ENCODE measurements at places on chromosomes 3 and 15. TPM values are rescaled to one million over a fixed set of nuclear protein-coding genes. Genes with fewer than 3 reads are reported as not detected.

DNA sequence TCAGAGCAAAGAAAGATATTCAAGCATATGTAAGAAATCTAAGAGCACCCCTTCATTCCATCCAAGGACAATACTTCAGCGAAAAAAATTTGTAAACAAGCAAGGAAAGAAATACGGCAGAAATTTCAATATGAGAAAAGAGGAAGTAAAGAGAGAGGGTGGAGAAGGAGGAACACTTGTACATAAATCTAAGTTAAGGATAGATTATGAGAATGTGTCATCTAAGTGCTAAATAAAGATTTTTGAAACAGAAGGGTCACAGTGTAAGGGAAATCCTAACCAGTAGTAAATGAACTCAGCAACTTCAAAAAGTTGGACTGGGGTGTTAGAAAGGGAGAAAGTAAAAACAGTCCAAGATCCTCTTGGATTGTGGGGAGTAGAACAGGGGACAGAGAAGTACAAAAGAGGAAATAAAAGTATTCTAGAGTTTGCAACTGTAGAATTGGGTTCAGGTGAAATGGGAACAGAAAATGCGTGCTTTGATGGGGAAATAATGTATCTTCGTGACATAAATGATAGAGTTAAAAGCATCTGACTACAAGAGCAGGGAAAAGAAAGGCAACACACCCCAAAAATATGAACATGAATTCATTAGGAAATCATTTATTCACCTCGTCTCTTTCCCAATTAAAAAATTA, 68.5 kb upstream of the ATP13A5 start:
- DNase-seq, result no peak

The IQCH gene
- polyA plus RNA-seq, result 8.6 TPM

DNA sequence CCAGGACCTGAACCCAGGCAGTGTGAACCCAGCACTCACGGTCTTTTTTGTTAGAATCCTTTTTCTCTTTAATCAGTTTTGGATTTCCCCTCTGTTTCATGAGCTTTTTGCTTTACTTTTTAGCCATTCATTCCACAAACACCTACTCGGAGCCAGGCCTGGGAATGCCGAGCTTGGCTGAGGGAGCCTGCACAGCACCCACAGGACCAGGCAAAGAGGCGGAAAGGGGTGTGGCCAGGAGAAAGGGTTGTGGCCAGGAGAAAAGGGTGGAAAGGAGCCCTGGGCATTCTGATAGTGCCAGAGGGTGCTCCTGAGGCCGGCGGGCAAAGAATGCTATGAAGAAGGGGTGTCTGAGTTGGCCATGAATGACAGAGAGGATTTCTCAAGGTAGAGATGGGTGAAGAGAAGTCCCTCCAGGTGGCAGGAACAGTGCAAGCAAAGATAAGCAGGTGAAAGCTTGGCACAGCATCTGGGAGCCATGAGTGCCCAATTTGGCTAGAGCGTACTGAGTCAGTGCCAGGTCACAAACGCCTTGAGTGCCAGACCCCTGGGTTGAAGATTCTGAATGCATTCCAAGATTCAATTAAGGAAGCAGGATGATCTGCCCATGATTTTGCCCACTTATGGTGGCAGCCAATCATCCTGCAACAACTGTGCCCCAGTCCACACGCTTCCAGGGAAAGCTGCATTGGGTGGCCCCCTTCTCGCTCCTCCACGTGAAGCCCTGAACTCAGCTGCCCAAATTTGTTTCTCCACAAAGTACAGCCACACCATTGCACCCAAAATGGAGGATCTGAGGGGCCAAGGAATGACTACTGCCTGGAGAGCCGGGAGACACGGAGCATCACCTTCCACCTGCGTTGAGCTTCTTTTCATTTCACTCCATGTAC, 157.2 kb downstream of the XXYLT1 start:
- no peak for DNase-seq

DNA sequence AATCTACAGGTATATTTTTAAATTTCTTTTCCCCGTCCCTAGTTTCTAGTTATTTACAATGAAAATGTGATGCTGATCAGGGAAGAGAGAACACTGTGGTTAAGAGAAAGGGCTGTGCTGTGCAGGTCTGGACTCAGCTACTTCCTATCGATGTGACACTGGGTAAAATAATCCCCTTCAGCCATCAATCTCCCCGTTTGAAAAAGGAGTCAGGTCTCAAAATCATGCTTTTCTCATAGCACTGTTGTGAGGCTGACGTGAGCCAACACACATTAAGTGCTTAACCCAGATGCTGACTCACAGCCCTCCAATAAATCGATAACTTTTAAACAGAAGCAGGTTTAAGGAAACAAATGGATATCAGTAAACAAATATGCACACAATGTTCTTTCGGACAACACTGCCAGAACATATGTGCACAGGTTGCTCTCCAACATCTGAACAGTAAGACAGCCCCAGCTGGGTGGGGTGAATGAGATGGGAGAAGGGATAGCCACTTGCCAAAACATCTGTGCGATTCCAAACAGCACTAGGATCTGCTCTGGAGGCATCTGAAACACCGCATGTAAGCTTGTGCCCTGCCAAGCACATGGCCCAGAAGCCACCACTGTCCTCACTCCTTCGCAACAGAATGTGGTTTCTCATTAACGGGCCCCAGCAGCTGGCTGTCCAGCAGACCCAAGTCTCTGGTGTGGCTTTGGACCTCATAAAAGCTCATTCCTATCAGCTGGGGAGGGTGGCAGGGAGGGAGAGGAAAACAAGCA, 143.2 kb upstream of the PRICKLE2 start:
- DNase-seq, result no peak

DNA sequence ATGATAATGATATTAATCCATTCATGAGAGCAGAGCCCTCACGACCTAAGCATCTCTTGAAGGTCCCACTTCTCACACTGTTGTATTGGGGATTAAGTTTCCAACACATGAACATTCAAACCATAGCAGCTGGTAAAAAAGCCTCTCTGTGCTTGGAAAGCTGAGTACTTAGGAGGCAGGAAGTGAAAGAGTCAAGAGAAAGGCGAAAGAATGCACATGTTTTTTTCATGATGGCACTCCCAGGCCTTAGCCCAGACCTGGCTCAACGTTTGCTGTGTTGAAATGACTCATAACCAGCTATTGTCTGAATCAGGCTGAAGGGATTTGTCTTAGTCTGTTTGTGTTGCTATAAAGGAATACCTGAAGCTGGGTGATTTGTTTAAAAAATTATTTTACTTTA, 84.4 kb upstream of the RGMA start:
- DNase-seq, result no peak

DNA sequence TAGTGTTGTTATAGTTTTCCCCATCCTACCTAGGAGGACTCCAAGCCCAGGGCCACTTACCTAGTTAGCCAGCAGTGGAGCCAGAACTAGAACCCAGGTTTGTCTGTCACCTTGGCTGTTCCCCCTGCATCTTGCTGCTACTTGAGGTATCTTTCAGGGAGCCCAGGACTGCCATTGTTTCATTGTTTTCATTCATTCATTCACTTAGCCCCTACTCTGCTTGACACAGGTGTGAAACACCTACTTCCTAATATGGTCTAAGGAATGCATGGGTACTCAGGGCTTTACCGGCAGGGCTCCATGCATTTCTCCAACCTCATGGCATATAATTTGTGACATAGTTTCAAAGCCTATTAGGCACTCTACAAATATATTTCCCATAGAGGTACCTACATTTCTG, 266.6 kb upstream of the TPM1 start:
- no peak for DNase-seq

The CACNA2D2 gene
- 13.3 TPM for polyA plus RNA-seq

The APEH gene
- 159 TPM for polyA plus RNA-seq

The IL17RB gene
- polyA plus RNA-seq, result 12.0 TPM

DNA sequence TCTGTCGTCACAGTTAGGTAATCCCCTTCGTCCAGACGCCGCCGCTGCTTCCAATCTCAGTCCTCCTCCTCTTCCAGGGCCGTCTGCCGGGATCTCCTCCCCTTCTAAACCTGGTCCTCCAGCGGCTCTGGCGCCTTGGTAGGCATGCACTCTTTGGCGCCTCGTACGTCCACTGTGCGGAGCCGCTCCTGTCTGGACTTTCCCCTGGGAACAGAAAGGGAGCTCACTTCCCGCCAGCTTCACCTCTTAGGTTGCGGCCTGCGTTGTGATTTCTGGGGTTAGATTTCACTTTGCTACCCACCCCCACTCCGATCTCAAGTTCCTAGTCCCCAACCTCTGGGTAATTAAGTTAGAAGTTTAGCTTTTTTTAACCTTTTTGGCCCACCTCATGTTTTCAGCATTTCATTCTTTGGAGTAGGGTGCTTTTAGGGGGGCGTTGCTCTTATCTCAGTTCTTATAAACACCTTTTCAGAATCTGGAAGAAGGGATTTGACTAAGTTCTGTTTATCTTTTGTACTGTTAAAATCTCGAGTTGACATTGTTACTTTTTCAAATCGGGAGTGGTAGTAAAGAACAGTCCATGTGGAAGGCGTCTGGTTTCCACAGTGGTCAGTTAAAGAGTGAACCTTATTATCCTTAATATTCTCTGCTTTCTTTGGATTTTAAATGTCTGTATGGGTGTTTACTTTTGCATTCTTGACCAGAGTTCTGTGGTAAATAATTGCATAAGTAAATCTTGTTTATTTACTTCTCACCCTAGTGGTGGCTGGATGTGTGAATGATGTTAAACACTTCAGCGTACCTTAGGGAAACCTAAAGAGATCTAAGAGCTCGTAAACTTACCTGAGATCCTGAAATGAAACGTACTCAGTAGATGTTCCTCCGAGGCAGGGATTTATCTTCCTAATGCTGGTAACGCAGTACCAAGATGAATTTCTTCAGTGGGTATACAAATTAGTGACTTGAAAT, 611 bp downstream of the CTDSPL2 start:
- DNase-seq, result no peak

GRCh38 chr3:29481969-29482767, 201.3 kb downstream of the RBMS3 start:
- DNase-seq, result no peak

GRCh38 chr3:40574661-40575060, 49.9 kb downstream of the ZNF621 start:
- DNase-seq, result no peak

DNA sequence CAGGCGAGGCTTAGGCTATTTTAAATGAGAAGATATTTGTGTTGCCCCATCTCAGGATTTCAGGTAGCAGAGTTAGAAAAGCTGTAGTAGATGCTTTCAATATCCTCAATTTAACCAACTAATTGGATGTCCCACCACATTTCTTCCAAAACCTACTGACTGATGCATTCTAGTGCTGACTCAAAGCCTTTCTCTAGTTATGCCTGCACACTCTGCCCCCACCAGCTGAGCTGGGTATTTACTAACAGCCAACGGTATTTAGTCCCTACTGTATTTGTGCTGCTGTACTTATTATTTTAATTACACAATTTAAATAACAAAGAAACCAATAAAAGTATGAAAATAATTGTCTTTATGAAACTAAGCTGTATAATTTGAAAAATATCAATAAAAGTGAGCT, 139.5 kb downstream of the OSBPL10 start:
- DNase-seq, result no peak

The GOLGA8T gene
- polyA plus RNA-seq, result not detected

- no peak for DNase-seq
Observed at GRCh38 chr15:57196865-57197264, 179.4 kb upstream of the CGNL1 start.

The STRIT1 gene
- polyA plus RNA-seq, result 0.93 TPM

DNA sequence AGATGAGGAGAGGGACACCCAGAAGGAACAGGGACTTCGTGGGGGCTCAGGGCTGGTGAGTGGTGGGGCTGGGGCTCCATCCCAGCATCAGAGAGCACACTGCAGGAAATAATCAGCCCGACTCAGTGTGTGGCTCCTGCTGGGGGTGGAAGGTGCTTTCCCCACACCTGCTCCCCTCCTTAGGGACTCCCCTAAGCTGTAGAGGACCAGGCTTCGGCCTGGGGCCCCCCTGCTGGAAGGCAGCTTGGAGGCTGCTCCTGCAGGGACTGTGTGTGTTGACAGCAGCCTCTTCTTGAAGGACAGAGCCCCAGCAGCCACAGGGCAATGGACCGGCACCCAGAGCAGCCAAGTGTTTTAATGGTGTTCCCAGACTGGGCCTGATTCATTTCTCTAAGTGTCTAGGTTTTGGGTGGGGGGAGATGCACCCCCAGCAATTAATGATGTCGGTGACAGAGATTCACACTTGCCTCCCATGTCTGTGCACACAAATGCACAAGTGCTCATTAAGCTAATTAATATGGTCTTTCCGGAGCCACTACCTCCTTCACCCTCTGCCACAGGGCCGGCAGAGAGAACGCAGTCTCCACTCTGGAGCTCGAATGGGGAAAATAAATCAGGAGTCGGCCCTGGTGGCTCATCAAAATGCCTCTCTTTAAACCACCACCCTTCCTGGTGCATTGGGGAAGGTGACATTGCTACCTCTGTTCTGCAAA, 16.9 kb upstream of the FGD5 start:
- DNase-seq, result no peak

DNA sequence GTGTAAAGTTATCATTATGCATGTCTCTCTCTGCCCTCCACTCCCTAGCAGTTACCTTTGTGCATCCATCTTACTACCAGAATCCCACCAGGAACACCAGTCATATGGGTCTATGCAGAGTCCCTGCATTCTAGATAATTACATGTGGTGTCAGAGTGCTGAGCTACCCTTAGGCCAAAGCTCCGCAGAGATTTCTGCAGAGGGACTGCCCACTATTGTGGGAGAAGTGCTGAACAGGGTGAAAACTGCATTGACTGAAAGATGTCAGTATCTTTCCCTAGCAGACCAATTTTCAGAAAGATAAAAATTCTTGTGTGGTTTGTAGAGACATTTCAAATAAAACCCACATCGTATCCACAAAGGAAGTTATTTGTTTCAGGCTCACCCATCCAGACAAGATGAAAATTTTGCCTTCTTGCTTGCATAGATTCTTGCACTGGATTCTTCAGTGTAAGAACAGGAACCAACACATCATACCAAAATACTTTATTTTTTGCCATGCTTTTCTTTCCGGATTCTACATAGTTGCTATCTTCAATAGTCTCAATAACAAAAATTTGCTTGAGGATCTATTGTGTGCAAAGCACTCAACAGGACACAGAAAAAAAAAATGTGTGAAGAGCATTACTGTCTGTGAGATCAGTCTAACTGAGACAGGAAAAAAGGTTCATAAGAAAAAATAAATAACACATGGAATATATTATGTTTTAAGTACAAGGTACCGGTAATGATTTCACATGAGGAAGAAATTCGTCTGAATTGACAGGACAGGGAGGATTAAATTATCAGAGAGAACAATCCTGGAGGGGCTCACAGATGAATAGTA, 32.0 kb upstream of the CCDC80 start:
- no peak for DNase-seq

- no peak for DNase-seq
Observed at GRCh38 chr15:90686435-90687218, 30.5 kb upstream of the BLM start.

The ITIH1 gene
- 7.6 TPM for polyA plus RNA-seq

DNA sequence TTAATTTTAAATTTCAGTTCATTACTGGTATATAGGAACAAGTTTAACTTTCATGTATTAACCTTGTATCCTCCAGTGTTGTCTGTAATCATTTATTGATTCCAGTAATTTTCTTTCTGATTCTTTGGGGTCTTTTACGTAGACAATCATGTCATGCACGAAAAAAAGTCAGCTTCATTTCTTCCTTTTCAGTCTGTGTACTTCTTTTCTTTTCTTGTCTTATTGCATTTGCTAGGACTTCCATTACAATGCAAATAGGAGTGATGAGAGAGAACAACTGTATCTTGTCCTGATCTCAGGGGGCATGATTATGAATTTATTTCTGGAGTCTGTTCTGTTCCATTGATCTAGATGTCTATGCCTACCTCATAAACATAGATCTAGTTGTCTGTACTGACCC, 56.5 kb downstream of the STT3B start:
- no peak for DNase-seq

GRCh38 chr3:120753810-120754209, 11.3 kb downstream of the GTF2E1 start:
- DNase-seq, result no peak

The SUCNR1 gene
- 4.0 TPM for polyA plus RNA-seq

The NOX5 gene
- 1.0 TPM for polyA plus RNA-seq

Measured in left renal cortex interstitium (tissue), 4 donors.